NAMALWA (cell line): ENCODE measurements at places on chromosomes 2 and 18.

GRCh38 chr2:130302164-130302886 lies 40.4 kb upstream of the IMP4 start:
- DNase-seq: no peak

DNA sequence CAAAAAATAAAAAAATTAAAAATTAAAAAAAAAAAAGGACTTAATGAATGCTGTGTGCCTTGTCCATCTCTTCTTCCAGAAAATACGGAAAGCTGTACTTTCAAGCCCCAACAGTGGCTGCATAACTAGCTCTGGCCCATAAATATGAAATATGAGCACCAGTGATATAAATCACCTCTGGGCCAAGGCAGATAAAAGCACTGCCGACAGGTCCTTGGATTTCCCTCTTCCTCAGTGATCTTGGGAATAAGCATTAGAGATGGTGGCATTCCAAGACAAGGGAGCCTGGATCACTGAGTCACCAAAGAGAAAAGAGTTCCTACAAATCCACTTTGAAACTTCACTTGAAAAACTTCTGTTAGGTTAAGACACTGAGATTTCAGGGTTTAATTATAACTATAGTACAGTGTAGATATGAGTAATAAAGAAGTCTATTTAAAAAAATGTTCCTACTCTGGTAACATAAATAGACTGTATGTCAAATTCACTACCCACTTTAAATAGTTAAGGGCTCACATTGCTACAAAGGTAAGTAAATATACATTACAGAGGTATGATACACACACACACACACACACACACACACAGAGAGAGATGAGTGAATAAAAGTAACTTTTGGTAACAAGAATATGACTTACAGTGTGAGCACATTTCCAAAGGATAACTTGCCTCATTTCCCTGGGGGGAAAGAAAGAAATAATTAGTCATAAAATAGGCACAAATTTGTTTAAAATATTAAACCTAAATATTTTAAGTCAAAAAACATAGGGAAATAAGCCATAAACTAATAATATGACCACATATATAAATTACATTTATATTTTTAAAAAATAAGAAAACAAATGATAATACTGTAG lies 35.6 kb downstream of the PPP3R1 start:
- no peak for DNase-seq

DNA sequence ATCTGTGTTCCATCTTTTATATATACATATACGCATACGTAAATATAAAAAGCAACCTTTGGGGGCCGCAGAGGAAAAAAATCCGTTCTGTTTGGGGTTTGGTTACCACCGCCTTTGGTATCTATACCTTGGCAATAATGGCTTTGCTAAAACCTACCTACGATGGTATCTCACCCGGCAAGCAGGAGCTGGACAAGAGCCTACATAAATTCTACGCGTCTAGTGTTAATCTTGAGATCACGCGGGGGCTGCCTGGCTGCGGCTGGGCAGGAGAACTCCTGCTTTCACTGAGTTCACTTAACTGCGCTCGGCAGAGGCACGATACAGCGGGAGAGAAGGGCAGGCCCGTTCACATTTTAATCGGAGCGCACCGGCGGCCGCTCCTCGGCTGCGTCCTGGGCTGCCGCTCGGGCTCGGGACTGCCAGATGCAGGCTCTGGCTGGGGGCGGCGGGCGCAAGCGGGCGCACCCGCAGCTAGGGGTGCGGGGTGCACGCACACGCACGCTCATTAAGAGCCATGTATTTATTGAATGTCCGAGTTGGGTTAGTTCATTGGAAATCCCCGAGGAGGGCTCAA lies 1.7 kb upstream of the POU3F3 start:
- peak; percentile 16 for DNase-seq

DNA sequence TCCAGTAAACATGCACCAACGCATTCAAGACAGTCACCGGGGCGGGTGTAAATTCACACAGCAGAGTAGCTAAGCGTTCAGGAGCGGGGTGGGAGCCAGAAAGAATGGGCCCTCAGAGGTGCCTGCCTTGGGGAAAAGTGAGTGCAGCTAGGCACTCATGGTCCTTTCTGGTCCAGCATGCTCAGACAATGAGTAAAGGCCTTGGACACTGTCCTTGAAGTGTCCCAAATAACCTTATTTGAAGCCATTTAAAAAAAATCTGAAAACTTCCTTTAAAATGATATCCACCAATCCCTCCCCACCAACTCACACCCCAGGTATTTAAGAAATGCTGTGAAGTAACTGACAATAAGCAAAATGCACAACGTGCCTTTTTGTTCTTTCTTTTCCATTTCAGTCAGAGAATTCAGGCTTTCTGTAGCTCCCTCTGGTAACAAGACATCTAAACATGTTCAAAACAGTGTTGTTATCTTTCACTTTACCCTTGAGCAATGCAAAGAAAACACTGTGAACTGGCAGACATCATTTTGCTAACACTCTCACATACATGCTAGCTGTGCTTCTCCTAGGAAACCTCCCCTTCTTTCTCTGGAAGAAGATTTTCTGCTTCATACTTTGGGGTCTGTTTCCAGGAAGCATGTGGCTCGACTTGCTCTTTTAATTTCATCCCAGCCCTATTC lies 445.1 kb upstream of the SPRED2 start:
- DNase-seq: no peak

GRCh38 chr18:3448838-3449511 lies 997 bp upstream of the TGIF1 start:
- DNase-seq: peak; percentile 90

DNA sequence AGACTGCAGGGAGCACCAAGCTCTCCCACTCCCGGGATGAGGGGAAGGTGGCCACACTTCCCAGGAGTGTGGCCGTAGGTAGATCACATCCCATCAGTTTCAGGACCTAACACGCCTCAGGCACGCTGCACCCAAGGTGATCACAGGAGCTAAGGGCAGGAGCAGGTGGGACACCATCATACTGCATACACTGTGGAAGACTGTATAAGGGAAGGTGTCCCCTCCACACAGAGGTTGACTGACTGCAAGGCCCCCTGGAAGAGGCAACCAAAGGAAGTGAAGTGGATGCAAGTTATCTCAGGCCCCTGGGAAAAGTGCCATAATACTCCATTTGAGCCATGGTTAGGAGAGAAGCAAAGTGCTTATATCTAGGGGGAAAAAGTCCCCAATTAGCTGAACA lies 351.9 kb upstream of the SMIM21 start:
- DNase-seq: no peak

- DNase-seq: no peak
Observed at GRCh38 chr2:86541334-86541733, 21.9 kb downstream of the CHMP3 start.

DNA sequence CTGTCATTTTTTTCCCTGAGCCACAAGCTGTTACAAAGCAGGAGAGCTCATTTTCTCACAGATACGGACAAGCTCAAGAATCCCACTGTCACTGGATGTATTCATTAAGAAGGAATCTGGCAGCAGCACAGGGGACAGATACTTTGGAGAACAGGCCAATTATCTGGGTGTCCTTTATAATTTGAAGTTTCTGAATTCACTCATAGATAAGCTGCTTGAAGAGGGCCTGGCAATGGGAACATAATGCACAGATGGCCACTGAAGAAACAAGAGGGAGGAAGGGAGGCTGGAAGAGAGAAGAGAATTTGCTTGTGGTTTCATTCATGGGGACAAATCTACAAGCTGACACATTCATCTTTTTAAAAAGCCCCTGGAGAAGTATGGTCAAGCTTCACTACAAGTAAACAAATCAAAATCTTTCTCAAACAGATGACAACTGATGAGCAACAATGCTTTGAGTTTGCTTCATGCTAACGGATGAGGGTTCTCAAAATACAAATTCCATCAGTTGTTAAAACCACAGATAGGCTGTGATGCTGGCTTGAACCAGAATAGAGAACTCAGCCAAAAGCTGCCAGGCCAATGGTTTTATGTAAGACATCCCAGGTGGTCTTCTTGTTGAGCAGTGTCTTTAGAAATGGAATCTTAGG lies 11.9 kb downstream of the BCL2 start:
- no peak for DNase-seq

DNA sequence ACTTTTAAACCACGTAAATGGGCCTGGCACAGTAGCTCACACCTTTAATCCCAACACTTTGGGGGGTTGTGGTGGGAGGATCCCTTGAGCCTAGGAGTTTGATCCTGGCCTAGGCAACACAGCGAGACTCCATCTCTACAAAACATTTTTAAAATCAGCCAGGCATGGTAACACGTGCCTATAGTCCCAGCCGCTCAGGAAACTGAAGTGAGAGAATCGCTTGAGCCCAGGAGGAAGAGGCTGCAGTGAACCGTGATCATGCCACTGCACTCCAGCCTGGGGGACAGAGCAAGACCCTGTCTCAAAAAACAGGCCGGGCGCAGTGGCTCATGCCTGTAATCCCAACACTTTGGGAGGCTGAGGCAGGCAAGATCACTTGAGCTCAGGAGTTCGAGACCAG lies 12.2 kb downstream of the ROCK1 start:
- peak; percentile 85 for DNase-seq

GRCh38 chr18:59646963-59647307 lies 50.3 kb downstream of the CCBE1 start:
- DNase-seq: no peak
